Mesothelial cell of epicardium (in vitro differentiated cells): ENCODE measurements at places on chromosomes 11 and 22.

- no peak for DNase-seq
Measured at GRCh38 chr22:18996376-18996900, 60.3 kb upstream of the PRODH start.

DNA sequence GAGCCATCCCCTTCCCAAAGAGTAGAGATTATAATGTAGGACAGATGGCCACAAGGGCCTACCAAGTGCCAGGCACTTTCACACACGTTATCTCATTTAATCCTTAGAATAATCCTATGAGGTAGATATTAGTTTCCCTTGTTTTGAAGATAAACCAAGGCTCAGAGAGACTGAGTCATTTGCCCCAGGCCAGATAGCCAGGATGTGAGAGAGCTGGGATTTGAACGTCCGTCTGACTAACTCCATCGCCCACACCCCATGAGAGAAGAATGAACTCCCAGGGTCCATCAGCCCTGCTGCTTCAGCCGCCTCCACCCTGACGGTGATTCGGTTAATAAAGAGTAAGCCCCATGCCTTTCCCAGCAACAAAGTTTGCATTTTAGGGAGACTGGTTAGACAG is 10.7 kb downstream of the PRG3 start:
- no peak for DNase-seq

DNA sequence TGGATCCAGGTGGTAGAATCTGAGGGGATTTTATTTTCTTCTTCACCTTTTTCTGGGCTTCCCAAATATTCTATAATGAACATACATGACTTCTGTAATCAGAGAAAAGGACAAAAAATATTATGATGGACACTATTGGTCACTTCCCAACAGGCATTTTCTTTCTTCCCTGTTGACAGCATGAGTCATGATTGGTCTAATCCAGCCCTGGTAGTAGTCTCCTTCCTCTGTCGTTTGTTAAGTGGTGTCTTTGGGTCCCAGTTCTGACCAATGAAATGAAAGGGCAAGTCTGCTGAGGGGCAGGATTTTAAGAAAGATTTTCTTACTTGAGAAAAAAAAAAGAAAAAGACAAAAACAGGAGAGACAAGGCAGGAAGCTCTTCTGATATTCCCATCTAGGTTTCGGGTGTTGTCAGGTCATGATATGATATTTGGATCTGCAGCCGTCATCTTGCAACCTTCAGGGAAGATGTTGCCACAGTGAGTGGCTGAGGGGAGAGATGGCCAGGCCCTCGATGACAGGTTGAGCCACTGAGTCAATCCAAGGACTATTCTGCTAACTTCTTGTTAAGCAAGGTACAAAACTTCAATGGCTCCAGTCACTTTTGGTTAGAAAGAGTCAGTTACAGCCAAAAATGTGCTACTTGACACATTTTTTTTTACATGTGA is 23.3 kb upstream of the PLEKHB1 start:
- DNase-seq, result no peak

- DNase-seq, result no peak
Measured at GRCh38 chr22:37343348-37343747, 61.0 kb downstream of the CYTH4 start.
